Forelimb muscle (tissue), 1 donor: ENCODE measurements at places on chromosomes 7 and 10. TPM values are rescaled to one million over a fixed set of nuclear protein-coding genes. Genes with fewer than 3 reads are reported as not detected.

LDB3 gene
- polyA plus RNA-seq, result 992 TPM

MKI67 gene
- 22.0 TPM for polyA plus RNA-seq

NXPH1 gene
- polyA plus RNA-seq, result not detected

WDFY4 gene
- 3.7 TPM for polyA plus RNA-seq

AGR3 gene
- polyA plus RNA-seq, result not detected

NME8 gene
- polyA plus RNA-seq, result not detected

THSD7A gene
- 3.7 TPM for polyA plus RNA-seq

GRCh38 chr10:78353636-78354035 lies 320.0 kb downstream of the RPS24 start:
- DNase-seq, result no peak

GRCh38 chr7:95180-95862 lies 97.0 kb upstream of the FAM20C start:
- no peak for DNase-seq

DNA sequence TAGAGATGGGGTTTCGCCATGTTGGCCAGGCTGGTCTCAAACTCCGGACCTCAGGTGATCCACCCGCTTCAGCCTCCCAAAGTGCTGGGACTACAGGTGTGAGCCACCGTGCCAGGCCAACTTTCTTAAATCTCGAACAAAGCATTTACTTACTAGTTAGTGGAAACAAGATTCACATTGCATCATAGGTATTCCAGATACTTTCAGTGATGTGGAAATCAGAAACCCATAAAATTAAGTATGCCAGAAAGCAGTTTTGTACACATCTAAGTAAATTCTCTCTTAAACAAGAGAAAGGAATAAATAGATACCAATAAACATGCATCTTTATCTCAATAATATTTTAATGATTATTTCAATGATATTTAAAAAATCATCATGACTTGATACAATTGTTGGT lies 75.5 kb downstream of the DGKI start:
- no peak for DNase-seq

DNA sequence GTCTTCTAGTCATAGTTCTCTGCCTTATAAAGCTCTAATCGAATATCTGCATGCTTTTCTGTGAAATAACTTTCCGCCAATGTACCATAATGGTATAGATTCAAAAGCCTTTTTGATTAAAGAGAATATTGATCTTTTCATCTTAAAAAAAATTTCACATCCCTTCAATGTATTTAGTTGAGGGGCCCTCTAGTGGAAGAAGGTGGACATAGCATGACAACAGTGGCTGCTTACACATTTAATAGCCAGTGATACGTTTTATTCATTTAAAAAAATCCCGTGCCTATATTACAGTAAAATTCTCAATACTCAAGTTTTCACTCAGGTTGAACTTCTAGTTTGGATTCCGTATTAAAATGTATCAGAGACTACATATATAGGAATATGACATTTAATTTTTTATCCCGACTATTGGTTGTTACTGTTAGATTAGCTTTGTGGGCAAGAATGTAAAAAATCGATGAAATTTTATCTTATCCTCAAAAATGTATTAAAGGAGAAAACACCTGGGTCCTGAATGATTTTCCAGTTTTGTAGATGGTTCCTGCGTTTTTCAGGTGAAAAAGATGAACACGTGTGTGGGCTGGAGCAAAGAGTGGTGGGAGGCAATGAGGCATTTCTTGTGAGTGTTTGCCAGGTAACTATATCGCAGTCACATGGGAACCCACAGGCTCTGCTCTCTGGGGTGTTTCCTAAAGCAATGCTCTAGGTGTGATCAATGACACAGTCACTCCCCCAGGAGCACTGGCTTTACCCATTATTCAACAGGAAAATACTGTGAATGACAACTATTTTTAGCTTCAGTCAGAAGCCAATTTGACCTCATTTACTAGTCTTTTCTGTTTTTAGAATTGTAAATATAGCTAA lies 24.1 kb upstream of the PNLIP start:
- peak; percentile 5 for DNase-seq

DNA sequence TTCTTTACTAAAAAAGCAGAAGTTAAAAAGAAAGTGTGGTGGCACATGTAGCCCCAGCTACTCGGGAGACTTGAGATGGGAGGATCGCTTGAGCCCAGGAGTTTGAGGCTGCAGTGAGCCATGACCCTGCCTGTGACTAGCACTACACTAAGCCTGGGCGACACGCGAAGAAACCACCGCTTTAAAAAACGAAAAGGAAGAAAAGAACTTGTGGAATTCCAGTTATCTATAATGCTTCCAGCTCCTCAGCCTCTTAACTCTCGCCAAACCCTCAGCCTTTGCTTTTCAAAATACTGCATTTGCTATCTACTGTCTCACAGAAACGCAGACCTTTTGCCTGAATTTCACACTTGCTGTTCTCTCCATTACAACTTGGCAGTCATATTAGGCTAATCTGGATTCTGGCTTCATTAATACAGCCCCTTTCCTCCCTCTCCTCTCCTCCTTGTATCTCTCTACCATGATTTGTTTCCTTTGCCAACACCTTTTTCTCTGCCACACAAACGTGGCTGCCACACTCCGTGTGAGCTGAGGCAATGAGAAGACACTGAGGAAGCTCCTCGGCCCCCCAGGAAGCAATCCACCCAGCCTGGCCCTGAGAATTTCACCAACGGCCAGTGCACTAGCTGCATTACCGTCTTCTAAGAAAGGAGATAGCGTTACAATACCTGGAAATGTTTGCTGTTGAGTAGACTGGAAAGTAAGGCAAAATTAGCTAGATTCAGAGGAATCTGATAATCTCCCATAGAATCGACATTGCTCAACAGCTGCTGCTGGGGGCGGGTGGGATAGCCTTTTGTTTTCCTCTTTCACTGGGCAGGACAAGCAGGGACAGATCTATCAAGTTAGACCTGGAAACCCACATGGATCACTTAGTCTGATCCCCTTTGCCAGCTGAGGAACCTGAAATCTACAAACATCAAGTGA lies 37.2 kb downstream of the CALML5 start:
- DNase-seq, result no peak

DNA sequence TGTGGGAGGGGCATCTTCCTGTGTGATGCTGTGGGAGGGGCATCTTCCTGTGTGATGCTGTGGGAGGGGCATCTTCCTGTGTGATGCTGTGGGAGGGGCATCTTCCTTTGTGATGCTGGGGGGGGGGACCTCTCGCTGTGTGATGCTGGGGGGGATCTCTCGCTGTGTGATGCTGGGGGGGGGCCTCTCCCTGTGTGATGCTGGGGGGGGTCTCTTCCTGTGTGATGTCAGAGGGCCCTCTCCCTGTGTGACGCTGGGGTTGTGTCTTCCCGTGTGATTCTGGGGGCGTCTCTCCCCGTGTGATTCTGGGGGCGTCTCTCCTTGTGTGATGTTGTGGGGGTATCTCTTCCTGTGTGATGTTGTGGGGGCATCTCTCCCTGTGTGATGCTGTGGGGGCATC lies 27.9 kb upstream of the DPYSL4 start:
- DNase-seq, result no peak

- no peak for DNase-seq
Observed at GRCh38 chr10:119302591-119303253, 95.4 kb downstream of the GRK5 start.

- DNase-seq, result no peak
Observed at GRCh38 chr10:125514206-125515162, 168.5 kb downstream of the TEX36 start.

GRCh38 chr7:122844191-122844988 lies 41.9 kb downstream of the CADPS2 start:
- DNase-seq, result no peak

- DNase-seq, result no peak
Observed at GRCh38 chr10:77586719-77587415, 50.7 kb downstream of the KCNMA1 start.

- no peak for DNase-seq
Observed at GRCh38 chr10:90915766-90916075, 5.2 kb downstream of the ANKRD1 start.
